ENCODE measurements at places on chromosomes 4 and X.

DNA sequence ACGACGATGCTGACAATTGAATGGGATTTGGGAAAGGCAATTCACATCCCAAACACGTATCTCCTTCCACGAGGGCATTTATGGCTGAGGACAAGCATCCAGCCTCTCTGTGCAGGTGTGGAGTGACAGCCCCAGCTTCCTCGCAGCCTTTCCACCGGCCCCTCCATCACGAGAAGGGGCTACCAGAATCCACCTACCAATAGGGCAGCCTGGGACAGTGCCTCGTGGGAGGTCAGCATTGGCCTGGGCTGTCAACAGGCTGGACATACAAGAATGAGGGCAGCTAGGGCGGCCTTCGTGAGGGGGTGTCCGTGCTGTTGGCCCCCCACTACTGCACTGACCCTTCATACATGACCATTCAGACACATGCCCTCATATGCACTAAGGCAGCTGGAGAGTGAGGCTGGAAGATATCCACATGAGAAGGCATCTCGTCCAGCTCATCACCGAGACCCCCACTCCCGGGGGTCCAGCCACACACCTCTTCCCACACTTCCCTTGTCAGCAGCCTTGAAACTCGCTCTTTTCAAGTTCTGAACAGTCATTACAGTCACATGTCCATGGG is 81.0 kb upstream of the ADRA2C start:
- DNase-seq = no peak

DNA sequence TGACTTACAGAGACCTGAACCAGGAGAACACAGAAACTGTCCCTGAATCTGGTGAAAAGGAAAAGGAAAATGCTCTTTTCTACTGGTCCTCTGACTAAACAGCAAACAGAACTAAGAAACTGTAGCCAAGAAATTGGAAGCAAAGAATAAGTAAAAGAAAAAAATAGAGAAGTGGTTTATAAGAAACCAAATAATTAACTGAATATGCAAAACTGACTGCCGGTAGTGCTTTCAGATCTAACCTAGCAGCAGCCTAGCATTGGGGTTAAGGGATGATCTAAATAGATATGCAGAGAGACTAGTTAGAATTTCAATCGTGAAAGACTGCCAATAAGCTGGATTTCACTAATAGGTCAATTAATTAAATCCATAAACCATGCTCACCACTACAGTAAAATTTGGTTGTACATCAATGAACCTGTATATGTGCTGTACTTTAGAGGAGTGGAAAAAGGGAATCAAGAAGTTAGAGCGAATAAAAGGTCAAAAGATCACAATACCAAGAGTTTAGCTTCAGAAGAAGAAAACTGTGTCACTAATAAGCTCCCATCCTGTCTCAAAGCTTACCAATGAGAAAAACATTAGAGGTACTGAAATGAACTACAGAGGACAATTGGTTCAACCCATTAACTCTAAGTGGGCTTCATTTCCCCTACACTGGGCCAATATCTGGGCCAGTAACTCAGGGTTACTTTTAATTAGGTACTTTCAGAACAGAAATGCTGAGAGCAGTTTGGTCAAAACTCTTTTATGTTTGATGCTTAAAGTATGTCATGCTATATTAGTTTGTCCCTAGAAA is 53.6 kb downstream of the KLHL13 start:
- no peak for DNase-seq

GRCh38 chrX:26848511-26848910 is 614.6 kb downstream of the PPP4R3C start:
- no peak for DNase-seq

DNA sequence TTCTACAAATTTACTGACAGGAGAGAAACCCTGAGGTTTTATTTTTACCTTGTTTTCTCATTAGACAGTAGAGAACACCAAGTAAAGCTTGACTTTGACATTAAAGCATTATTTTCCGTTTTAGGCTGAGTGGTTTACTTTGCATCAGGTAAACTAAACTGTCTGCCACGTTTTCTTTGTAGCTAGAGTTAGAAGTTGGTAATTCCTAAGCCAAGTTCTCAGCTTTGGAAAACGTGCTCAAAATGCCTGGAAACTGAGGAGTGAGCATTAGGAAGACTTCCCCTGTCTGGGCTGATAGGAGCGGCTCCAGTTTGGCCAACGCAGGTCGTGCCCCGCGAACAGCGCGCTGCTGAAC is 819 bp downstream of the PDLIM3 start:
- no peak for DNase-seq

- no peak for DNase-seq
These were observed 355.4 kb downstream of the ANK2 start for GRCh38 chr4:113404841-113405240.

DNA sequence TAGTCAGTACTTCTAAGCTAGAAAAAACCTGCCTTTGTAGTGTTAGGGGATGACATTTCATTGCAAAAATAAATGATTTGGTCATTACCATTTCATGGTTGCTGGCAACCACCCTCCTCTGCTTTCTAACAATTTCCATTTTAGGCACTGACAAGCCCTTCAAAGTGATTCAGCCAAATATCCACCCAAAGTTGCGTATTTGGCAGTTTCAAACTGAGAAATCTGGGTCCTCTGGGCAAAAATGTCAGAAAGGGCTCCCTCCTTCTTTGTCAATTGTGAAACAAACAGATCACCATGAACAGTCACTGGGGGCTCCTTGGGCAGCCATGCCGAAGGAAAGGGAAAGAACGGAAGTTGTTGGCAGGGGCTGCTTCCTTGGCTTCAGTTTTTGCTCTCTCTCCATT is 33.0 kb downstream of the PLAC1 start:
- no peak for DNase-seq

GRCh38 chr4:142416121-142416520 is 430.0 kb downstream of the INPP4B start:
- DNase-seq = no peak

- DNase-seq = no peak
These were observed 243.1 kb downstream of the ANK2 start for GRCh38 chr4:113292371-113293042.

DNA sequence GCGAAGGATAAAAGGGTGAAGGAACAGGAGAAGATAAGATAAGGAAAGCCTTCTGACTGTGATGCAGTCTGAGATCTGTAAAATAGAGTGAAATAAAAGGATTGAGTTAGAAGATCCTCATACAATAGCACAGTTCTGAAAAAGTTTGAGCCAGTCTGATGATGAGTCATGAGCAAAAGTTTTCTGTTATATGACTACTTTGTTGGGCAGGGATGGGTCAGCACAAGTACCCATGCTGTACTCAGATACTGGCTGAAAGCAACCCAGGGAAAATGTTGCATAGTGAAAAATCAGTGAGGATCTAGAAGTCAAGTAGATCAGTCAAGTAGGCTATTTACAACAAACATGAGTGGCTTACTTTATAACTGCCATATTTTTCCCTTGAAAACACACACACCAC is 253.5 kb downstream of the PCDH10 start:
- DNase-seq = no peak

- no peak for DNase-seq
These were observed 8.7 kb downstream of the EGF start for GRCh38 chr4:109921384-109921808.

GRCh38 chr4:65798498-65799127 is 128.3 kb upstream of the EPHA5 start:
- DNase-seq = no peak

- DNase-seq = no peak
These were observed 50.6 kb downstream of the ATP11C start for GRCh38 chrX:139882299-139882698.

DNA sequence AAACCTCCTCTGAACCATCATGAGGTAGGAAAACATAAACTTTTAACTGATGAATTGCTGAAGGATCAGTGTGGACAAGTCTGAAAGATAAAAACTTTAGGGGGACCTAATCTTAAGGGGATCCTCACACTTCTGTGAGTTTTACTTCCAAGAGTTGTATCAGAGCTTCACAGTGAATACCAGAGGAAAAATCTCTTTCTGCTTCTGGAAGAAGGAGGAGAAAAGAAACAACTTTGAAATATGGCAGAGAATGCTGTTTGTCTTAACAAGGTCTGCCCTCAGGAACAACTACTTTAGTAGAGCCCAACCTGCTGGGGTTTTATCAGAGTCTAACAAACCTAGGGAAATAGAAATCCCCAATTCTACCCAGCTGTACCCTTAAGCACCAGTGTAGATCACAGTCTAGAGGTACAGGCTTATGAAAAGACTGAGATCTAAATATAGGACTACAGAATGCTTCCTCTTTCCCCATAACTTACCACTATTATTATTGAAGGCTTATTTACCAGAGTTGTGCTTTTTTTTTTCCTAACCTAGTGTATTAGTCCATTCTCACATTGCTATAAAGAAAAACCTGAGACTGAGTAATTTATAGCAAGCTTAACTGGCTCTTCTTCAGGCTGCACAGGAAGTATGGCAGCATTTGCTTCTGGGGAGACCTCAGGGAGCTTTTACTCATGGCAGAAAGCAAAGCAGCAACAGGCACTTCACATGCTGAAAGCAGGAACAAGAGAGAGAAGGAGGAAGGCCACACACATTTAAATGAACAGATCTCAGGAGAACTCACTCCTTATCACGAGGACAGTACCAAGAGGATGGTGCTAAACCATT is 167.9 kb downstream of the CAMK2D start:
- no peak for DNase-seq

DNA sequence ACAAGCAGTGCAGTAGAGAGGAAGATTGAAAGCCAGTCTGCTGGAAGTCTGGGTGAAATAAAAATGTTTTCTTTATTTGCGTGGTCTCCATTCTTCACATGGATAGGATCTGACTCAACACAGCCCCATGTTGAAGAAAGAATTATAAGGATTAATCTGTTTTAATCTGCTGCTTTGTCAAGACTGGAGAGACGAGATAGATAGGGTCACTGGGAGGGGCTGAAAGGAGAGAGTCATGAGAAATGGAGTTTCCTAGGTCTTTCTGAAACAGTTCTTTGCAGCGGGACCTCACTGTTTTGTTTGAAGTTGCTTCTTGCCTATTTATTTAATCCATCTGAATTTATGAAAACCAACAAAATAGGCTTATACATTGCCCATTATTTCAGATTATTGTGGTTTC is 32.4 kb upstream of the RHOH start:
- DNase-seq = no peak
